Psoas muscle (tissue), 8 donors: ENCODE measurements at places on chromosomes 2 and 18. TPM values are rescaled to one million over a fixed set of nuclear protein-coding genes. Genes with fewer than 3 reads are reported as not detected.

DNA sequence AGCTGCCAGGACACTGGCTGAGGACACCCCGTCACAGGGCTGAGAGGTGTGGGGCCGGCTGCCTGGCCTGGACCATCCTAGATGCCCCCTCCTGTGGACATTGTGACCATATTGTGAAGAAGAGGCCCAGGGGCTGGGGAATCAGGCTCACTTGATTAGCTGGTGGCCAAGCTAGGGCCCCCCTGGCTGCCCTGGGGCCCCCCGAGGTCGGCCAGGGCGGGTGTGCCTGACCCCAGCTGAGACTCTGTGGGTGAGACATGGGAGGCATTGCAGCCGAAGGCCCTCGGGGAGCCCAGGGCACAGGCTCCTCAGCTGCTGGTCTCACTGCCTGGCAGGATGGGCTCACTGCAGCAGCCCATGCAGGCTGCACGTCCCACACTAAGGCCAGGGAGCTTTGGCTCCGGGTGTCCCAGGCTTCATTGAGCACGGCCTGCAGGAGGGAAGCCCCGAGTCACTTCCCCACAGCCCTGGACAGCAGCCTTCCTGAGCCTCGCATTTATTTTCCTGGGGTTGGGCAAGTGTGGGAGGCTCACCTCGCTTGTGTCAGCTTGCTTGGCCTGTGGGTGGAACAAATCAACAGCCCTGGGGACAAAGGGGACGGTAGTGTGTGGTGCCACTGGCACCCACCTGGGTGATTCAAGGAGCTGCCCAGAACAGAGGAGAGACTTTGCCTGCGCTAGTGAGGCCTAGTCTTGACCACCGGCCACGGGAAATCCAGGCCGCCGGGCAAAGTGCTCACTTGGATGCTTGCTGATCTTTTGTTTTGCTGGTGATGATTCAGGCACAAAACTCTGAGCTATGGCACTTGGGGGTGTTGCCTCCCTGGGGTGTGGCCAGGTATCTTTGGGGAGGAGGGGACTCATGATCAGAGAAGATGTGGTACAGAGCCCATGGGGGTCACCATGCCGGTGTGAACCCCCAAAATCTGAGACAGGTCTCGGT, 1.3 kb downstream of the GAL3ST2 start:
- DNase-seq: no peak

The B3GNT7 gene
- 0.51 TPM for total RNA-seq

- DNase-seq: no peak
Measured at GRCh38 chr2:84495539-84496146, 20.7 kb upstream of the DNAH6 start.

DNA sequence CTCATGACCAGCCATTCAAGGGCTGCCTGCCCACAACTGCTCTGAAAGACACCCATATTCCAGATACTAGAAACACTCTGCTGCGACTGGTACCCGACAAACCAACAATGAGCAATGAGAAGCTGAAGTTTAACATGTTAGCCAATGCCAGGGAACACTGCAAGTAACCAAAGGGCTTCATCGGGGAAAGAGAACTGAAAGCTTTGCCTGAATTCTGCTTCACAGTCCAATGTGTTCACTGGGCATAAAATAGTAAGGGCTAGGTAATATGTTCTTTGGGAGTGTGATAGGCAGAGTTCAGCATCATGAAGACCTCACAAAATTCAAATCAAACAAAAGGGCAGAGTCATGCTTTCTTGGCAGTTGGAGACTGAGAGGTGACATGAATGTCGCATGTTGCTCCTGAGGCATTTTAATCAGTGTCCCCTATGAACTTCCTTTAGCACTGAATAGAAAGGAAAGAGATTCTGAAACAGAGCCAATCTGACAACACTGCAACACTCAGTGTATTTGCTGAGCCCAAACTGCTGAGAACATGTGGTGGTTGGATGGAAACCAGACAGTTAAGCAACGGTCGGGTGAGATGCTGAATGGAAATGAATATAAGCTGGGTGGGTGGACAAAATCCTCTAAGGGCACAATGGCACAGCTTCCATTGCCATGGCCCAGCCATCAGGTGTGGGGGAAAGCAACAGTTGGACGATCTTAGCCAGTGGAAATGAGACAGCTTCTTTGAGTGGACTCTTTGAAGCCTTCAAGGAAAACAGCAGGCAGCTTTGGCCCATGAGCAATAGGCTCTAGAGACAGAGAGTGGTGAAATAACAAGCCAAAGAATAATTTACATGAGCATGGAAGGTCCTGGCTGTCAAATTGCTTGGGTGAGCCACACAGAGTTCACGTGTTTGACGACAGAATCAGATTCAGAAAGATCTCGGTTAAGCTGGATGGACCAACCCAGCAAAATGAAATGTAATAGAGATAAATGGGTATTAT, 277.5 kb downstream of the AFF3 start:
- peak; percentile 17 for DNase-seq

DNA sequence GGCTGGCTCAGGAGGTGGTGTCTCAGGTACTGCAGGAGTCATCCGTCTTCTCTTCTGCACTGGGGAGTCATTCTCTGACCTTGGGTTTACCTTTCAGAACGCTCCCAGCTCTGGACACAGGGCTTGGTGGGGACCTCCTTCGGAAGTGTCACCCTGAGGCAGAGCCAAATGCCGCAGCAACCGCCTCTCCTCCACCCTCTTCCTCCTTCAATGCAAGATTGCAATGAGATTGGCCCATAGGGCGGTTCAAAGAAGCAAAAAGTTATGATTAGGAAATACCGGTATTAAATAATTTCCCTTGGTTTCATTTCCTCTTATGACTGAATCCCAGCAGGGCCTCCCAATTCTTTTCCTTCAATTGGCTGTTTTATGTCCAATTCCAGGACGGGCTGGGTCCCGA, 178.8 kb downstream of the ACKR3 start:
- DNase-seq: peak; percentile 70

The LYPD6B gene
- total RNA-seq: not detected

GRCh38 chr2:27105981-27106380, 12.9 kb downstream of the CGREF1 start:
- DNase-seq: no peak

- no peak for DNase-seq
Measured at GRCh38 chr2:190283783-190284182, 35.8 kb downstream of the HIBCH start.

The SLC35G4 gene
- not detected for total RNA-seq

DNA sequence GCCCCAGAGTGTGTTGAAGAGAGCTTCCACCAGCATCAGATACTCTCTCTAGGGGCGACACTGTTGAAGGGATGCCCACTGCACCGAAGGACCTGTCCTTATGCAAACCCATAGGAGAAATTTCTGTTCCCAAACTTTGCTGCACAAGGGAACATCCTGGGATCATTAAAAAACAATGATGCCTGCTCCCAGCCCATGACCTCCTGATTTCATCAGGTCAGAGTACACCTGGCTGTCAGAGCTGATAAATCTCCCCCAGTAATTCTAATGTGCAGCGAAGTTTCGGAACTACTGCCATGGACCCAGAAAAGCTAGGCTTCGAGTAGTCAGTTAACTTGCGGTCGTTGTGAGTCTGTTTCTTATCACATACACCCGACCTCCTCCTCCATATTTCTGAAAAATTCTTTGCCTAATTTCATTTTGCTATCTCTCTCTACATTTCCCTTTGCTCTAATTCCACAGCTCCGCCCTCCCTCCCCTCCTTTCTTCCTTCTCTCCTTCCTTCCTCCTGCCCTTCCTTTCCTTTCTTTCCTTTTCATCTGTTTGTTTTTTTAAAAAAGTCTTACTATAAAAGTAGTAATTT, 18.8 kb downstream of the FAM124B start:
- DNase-seq: no peak

DNA sequence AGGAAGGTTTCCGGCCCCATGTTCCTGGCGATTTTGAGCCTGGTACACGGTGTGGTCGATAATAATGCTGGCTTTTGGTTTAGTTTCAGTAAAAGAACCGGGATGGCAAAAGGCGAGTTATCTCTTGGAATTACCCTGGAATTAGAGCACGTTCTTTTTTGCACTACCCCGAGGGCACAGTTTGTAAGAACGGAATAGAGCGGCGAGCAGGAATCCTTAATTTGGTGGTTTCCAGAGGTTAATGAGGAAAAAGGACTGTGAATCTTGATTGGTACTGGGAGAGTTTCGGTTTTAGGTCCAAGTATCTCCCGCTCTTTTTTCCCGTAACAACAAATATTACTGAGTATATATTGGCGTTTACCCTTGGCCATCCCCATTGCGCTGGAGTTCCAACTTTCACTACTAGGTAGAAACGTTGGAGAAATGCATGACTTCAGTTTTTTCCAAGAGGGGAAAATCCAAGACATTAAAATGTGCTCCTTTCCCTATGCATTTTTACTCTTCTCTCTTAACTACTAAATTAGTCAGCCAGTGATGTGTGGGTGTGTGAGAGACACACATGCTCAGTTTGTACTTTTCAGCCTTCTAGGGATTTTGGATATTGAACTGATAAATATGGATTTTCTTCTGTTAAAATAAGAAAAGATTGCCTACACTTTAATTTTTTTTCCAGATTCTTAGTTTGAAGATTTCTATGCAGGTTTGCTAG, 160.8 kb downstream of the AGPS start:
- no peak for DNase-seq

DNA sequence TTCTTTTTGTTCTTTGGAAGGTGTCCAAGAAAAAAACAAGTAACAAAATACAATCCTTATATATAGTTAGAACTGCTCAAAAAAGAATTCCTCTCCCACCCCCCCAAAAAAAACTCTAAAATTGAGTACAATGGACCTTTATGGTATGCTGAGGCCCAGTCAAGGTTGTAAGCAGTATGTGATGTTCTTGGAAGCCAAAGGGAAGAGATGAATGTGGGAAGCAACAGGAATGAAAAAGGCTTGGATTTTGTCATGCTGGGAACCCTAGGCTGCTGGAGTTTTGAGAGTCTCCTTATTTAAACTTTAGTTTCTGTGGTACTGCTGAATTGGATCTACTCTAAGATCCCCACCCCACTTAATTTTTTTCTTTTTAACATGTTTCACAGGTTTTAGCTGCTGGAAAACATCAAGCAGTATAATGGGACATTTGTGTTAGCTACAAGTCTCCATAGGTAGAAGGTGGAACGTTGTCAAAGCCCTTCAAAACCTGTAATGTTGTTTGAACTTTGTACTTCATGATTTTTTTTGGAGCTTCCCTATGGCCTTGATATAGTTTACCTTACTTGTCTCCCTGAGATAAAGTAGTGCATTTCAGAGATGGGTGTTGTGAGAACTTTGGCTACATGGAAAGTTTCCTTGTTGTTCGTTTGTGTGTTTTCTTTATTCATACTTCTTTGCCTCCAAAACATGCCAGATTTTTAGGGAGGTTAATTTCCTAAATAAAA, 57.7 kb downstream of the PHLPP1 start:
- no peak for DNase-seq

- peak; percentile 43 for DNase-seq
Measured at GRCh38 chr18:27184115-27185024, 738 bp downstream of the CHST9 start.

The SLC5A7 gene
- total RNA-seq: not detected

The REEP1 gene
- total RNA-seq: 4.1 TPM

DNA sequence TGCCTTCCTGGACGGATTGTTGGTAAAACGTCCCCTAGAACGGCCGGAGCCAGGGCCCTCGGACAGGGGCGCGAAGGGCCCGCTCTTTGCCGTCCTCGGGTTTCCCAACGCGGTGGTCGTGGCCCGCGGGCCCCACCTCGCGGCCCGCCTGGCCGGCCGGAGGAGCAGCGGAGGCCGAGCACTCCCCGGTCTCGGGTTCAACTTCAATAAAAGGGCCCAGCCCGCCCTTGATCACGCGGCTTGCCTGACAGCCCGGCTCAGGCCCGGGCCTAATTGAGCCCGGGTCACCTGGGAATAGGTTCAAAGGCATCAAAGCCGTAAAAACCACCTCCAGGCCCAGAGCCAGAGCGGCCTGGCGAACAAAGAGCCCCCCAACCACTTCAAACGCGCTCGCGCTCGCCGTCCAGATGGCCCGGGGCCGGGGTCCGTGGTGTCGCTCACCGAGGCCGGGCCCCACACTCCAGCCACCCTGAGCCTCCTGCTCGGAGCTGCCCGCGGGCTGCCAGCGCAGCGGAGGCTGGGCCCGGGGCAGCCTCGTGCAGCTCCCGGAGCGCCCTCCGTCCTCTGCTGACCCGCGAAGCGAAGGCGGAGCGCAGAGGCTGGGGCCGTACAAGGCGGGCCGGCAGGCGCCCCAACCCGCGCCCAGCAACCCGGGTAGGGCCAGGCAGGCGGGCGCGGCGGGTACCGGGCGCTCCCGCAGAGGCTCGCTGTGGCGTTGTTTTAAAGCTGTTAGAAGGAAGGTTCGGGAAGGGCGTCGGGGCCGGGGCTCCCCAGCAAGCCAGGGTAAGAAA, 1.1 kb upstream of the TWIST2 start:
- DNase-seq: peak; percentile 26

- DNase-seq: no peak
Measured at GRCh38 chr2:165743442-165743841, 50.6 kb downstream of the GALNT3 start.

The TSPYL6 gene
- total RNA-seq: not detected

GRCh38 chr2:201152999-201153815, 29.7 kb upstream of the CASP10 start:
- DNase-seq: no peak

The SPDYA gene
- total RNA-seq: 0.61 TPM
